Mucosa of gallbladder (tissue), 1 donor: ENCODE measurements at places on chromosomes 11 and 22. TPM values are rescaled to one million over a fixed set of nuclear protein-coding genes. Genes with fewer than 3 reads are reported as not detected.

GRCh38 chr11:107789767-107790166, 68.8 kb downstream of the SLC35F2 start:
- no peak for DNase-seq

DNA sequence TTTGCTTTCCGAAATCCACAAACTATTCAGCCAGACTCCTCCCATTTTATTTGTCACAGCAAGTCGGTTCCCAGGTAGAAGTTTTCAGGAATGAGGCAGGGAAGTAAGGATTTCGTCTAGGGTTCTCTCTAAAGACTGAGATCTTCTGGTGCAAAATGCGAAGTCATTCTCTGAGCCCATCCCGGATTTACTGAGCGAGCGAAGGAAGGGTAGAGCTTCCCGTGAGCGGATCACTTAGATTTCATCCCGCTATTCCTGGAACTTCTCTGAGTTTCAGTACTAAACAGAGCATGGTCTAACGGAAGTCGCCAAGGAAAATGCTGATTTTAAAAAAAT, 3.1 kb upstream of the CALCA start:
- no peak for DNase-seq

- DNase-seq, result no peak
Measured at GRCh38 chr11:67281552-67282150, 7.5 kb upstream of the ANKRD13D start.

DNA sequence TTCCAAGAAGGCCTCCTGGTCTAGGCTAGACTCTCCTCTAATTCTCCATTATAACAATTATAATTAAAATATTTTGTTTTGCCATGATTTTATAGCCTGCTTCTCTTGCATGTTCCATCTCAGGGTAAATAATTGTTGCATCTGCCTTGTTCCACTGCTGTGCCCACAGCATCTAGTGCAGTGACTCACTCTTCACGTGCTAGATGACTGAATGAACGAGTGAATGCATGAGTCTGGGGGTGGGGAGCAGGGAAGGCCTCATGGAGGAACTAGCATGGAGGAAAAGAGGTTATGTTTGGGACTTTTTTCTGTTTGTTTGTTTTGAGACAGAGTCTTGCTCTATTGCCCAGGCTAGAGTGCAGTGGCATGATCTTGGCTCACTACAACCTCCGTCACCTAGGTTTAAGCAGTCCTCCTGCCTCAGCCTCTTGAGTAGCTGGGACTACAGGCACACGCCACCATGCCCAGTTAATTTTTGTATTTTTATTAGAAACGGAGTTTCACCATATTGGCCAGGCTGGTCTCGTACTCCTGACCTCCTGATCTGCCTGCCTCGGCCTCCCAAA, 5.2 kb upstream of the OAF start:
- DNase-seq, result no peak

DNA sequence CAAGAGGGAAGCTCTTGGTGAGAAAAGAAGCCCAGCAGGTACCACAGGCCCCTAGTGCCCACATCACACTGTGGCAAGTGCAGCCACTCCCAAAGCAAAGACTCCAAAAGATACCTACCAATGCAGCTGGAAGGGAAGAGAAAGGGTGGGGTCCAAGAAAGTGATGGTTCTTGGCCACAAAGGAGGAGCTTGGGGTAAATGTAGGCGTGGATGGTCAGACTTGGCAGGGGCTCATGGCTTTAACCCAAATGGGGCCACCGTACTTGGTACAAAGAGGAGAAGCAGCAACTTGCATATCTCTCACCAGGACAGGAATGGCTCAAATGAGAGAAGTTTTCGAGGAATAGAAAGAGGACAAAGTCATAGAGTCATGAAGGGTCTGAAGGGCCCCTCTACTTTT, 4.8 kb downstream of the MAP3K11 start:
- DNase-seq, result no peak

Gene IGF2
- total RNA-seq, result 32.5 TPM

Gene PAMR1
- 7.6 TPM for total RNA-seq

- no peak for DNase-seq
Measured at GRCh38 chr11:72594493-72595291, 79.5 kb downstream of the PDE2A start.

GRCh38 chr22:48245196-48245485, 1482.7 kb downstream of the TBC1D22A start:
- DNase-seq, result no peak

Gene AP1B1
- 88.6 TPM for total RNA-seq

DNA sequence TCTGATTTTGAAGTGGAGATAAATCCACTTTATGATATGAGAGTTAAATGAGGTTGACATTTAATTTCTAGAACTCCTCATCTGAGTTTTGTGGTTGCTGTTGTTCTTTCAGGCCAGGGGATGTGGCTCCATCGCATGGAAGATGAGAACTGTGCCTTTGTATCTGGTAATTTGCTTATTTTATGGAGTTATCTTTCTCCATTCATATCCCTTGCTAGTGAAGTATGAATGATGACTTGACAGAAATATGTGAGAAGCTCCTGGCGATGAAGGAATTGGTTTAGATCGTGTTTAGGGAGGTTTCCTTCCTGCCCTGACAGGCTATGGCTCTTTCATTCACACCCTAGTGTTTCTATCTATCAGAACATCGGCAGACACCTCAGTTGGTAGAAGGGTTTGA, 393.7 kb downstream of the ETS1 start:
- no peak for DNase-seq

DNA sequence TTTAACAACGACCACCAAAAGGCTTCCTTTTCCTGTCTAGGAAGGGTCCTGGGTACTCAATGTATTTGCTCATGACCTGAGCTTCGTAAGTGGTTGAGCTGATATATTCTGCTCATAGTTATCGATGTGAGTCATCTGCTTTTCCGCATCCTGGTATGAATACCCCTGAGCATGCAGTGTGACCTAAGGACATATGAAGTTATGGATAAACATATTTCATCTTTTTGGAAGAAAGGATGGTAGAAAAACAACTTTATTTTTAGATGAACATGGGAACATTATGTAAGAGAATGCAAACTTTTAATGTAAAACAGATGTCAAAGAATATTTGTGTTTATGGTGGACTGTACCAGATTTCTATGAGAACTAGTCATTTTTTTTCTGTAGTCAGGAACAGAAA, 28.4 kb downstream of the TRPC6 start:
- no peak for DNase-seq

Gene SESN3
- 46.9 TPM for total RNA-seq
